ENCODE measurements at places on chromosomes 16 and 17.

DNA sequence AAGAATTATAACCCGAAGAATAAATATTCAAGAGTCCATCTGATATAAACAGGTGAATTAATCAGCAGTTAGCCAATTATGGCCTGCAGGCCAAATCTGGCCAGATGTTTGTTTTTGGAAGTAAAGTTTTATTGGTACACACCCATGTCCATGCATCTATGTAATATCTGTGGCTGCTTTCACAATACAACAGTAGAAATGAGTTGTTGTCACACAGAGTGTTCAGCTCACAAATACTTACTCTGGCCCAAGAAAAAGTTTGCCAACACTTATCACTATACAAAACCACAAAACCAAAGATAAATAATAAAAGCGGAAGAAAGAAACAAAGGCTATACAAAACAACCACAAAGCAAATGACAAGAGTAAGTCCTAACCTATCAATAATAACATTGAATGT is 109.4 kb downstream of the CDYL2 start:
- no peak for DNase-seq

DNA sequence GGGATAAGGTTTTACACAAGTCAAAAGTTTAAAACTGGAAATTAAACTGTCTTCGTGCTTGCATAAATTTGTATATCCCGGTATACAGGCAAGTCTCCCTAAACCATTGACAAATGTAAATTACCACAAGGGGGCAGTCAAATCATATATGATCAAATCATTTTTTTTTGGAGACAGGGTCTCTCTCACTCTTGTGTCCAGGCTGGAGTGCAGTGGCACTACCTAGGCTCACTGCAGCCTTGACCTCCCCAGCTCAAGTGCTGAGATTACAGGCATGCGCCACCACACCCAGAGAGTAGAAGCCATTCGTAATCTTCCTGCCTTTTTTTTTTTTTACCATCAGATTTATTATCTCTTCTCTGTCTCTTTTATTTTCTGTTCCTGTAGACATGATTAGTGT is 18.5 kb downstream of the TOP2A start:
- DNase-seq: peak; percentile 47

GRCh38 chr17:47720196-47720595 is 12.8 kb upstream of the TBX21 start:
- DNase-seq: no peak

DNA sequence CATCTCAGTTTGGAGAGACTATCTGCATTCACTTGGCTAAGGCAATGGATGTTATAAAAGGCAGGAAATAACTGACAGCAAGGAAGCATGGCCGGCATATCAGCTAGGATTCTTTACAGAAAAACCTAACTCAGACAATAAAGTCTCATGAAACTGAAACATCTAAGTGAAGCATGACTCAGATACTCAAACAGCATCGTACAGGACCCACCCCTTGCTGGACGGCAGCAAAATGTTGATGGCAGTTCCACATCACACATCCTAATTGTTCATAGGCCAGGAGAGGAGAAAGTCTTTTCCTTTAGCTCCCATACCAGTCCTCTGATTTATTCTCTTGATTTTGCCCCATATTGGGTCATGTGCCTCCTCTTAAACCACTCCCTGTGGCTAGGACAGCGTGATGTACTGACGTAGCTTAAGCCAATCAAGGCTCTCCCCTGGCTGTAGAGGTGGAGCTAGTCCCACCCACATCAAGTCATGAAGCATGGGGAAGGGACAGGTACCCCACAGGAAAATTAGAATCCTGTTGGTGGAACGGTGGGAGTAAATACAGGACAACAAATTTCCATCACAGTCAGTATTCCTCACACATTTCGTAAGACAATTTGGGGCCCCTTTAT is 178.9 kb downstream of the IRX3 start:
- no peak for DNase-seq

GRCh38 chr17:74186498-74186897 is 17.0 kb upstream of the RPL38 start:
- no peak for DNase-seq

GRCh38 chr17:31291820-31292219 is 5.2 kb downstream of the OMG start:
- DNase-seq: no peak

DNA sequence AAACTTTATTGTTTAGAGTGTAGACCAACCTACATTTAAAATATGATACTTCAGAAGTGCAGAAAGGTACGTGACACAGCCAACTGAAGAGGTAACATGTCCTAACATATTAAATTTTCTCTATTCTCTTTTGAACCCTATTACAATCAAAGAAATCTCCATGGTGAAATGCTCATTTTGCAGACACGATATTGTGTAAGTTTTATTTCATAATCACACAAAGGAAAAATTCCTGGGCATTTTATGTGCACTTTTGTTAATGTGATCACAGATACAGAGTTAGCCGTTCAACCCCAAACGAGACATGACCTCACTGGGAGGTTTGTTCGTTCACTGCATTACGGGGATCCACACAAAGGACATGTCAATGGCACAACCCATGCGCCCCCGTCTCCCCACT is 21.8 kb downstream of the KCNJ16 start:
- no peak for DNase-seq

DNA sequence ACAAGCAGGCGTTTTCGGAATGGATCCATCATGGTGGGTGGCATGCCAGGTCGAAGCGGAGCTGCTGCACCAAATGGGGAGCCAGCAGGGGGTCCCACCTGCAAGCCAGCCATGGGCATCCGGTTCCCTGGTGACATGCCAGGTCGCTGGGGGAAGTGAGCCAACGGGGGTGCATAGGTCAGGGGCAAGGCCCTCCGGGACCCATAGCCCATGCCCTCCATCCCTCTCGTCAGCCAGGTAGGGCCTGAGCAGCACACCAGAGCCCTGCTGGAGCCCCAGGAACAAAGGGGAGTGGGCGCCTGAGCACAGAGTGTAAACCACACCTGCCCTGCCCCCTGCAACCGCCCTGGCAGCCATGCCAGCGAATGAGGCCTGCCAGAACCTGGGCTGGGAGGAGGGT is 5.0 kb downstream of the SMARCD2 start:
- no peak for DNase-seq

GRCh38 chr16:70800311-70800710 is 647 bp downstream of the VAC14 start:
- no peak for DNase-seq

DNA sequence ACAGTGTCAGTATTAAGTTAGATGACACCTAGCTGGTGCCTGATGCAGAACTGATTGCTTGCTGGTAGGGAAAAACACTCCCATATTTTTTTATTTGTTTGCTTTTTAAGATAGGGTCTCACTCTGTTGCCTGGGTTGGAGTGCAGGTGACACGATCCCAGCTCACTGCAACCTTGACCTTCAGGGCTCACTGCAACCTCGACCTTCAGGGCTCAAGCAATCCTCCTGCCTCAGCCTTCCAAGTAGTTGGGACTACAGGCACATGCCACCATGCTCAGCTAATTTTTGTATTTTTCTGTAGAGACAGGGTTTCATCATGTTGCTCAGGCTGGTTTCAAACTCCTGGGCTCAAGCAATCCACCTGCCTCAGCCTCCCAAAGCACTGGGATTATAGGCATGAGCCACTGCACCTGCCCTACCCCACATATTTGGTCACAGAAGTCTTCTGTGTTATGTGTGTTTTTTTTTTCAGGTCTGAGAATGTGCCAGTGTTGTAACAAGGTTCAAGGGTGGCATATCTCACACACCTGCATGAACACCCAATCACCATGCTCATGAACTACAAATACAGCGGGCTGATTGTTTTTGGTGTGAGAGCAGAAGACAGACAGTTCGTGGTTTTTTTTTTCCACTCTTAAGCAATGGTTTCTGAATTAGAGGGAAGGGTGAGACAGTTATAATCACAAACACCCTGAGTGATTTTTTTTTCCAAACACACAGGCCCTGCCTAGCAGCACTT is 22.8 kb downstream of the SPAG9 start:
- no peak for DNase-seq
